ENCODE measurements at places on chromosomes 12 and 14. TPM values are rescaled to one million over a fixed set of nuclear protein-coding genes. Genes with fewer than 3 reads are reported as not detected.

The PCED1B gene
- 3.0 TPM for polyA plus RNA-seq

The KRT74 gene
- polyA plus RNA-seq = not detected

The ELK3 gene
- polyA plus RNA-seq = 34.2 TPM

GRCh38 chr12:84692071-84692470 is 220.5 kb downstream of the SLC6A15 start:
- H3K4me3 ChIP-seq = no peak overlapping the region
- no peaks in the 10 kb centered on the region for H3K4me1 ChIP-seq
- no peaks in the 10 kb centered on the region for H3K27me3 ChIP-seq

DNA sequence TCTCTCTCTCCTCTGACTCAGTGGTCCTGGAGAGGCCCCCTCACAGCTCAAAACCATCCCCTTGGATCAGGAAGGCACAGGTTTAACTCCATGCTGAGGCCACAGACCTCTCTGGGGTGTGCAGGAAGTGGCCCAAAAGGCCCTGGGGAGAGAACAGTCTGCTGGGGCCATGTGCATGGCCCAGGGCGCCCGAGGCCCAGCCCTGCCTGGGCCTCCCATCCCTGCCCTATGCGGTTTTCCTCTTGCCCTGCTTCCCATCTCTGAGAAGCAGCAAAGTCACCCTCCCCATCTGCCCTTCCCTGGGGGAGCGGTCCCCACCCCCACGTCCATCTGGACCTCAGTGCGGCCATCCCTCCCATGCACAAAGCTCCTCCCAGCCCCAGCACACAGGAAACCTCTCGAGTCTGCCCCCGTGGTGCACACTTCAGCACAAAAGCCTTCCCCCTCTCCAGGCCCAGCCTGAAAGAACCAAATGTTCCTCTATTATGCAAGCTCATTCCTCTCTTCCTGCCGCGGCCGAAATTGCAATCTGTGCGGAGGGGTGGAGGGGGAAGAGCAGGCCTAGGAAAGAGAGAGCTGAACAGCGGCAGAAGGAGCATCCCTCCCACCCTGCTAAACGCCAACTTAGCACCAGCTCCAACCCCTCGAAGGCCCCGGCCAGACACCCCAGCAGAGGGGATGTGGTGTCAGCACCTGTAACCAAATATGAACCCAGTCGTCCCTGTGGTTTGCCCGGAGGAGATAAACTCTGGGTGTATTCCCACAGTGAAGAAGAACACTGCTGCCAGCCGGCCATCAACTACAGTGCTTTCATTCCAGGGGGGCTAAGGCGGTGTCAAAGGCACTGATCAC is 108.5 kb downstream of the SCARB1 start:
- peaks cover 9% of the 10 kb centered on the region for H3K4me1 ChIP-seq
- H3K27ac ChIP-seq = peak overlapping the region; percentile 47
- DNase-seq = peak; percentile 91
- no peak overlapping the region for H3K4me3 ChIP-seq

DNA sequence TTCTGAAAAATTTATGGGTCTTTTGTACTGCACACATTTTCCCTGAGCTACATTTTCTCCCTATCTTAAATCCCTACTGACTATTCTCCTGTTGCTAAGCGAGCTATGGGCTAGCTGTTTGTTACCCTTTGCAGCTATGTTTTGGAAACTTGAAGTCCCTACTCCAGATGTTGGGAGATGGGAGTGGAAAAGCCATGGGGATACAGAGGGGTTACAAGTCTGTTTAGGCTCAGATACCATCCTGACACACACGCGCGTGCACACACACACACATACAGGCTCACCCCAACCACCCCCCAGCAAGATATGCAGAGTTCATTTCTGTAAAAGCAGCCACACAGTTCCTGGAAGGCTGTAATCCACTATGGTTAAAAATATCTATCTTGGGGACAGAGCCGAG is 15.8 kb downstream of the ATP5MC2 start:
- peaks cover 16% of the 10 kb centered on the region for H3K4me1 ChIP-seq
- H3K27ac ChIP-seq = peak overlapping the region; percentile 87
- H3K27me3 ChIP-seq = no peaks in the 10 kb centered on the region

DNA sequence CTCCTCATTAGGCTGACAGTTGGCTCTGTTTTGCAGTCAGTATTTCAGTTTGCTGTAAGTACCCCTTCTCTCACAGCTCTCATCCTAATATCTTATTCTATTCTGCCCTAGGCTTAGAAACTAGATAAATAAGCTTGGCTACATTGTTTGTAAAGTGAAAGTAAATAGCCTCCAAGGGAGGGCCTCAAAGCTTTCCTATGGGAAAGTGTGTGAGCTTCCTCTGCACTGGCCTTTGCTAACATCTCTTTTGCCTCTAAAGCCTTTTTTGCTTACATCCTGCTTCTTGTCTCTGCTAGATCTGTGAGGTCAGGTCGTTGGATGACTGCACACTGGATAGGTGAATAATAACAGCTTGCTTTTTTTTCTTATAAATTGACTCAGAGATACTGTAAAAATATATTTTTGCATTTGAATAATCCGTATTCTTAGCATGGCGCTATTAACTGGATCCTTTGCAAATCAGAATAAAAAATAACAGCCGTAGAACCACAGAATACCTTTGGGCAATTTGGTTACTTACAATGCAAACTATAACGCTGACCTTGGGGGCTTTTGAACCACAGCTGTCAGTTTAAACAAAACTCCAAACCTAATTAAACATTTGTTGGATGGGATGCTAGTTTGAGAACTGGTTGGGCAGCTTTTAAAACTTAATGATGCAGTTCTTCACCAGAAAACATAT is 55.1 kb downstream of the TTC6 start:
- no peak overlapping the region for H3K27ac ChIP-seq
- no peak overlapping the region for H3K4me3 ChIP-seq
- H3K27me3 ChIP-seq = no peaks in the 10 kb centered on the region
- no peaks in the 10 kb centered on the region for H3K36me3 ChIP-seq

DNA sequence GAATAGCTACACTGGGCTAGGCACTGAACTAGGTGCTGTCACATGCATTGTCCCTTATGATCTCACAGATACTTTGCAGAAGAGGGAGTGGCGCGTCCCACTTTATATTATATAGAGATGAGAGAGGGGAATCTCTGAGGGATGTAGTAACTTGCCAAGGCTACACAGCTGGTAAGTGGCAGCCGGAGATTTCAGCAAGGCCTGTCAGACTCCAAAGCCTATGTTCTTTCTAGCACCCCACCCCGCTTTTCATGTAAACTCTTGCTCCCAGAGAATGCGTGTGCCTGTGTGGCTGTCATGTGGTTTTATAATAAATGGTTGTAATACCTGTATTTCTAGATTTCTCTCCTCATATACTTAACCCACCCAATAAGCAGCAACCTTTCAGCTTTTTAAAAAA is 39.1 kb downstream of the WDR20 start:
- H3K4me3 ChIP-seq = no peak overlapping the region
- H3K36me3 ChIP-seq = peaks cover 2% of the 10 kb centered on the region
- H3K27me3 ChIP-seq = no peaks in the 10 kb centered on the region
- H3K27ac ChIP-seq = no peak overlapping the region
- peak; percentile 13 for DNase-seq
- peaks cover 3% of the 10 kb centered on the region for H3K4me1 ChIP-seq

DNA sequence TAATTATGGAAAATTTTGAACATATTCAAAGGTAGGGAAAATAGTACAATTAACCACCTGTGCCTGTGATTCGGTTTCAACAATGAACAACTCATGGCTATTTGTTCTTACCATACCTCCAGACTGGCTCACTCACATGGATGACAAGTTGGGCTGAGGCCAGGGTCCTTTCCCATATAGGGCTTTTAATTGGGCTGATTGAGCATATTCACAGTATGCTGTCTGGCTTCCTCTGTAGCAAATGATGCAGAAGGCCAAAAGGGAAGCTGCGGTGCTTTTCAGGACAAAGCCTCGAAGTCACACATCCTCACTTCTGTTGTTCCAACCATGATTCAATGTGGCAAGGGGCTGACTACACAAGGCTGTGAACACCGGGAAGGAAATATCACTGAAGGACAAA is 297.5 kb upstream of the SLC16A7 start:
- H3K4me1 ChIP-seq = no peaks in the 10 kb centered on the region
- H3K36me3 ChIP-seq = no peaks in the 10 kb centered on the region
- no peak for DNase-seq
- no peaks in the 10 kb centered on the region for H3K27me3 ChIP-seq
- no peak overlapping the region for H3K4me3 ChIP-seq

- peak; percentile 78 for DNase-seq
- no peak overlapping the region for H3K4me3 ChIP-seq
- no peak overlapping the region for H3K27ac ChIP-seq
- H3K27me3 ChIP-seq = no peaks in the 10 kb centered on the region
- H3K36me3 ChIP-seq = no peaks in the 10 kb centered on the region
Observed at GRCh38 chr12:50326590-50327284, 43.4 kb upstream of the LIMA1 start.

GRCh38 chr14:79586416-79586815 is 624.9 kb downstream of the DIO2 start:
- peaks cover 5% of the 10 kb centered on the region for H3K4me1 ChIP-seq
- no peak overlapping the region for H3K27ac ChIP-seq
- no peaks in the 10 kb centered on the region for H3K27me3 ChIP-seq
